Putamen (tissue), 1 donor: ENCODE measurements at places on chromosomes 1 and 21.

DNA sequence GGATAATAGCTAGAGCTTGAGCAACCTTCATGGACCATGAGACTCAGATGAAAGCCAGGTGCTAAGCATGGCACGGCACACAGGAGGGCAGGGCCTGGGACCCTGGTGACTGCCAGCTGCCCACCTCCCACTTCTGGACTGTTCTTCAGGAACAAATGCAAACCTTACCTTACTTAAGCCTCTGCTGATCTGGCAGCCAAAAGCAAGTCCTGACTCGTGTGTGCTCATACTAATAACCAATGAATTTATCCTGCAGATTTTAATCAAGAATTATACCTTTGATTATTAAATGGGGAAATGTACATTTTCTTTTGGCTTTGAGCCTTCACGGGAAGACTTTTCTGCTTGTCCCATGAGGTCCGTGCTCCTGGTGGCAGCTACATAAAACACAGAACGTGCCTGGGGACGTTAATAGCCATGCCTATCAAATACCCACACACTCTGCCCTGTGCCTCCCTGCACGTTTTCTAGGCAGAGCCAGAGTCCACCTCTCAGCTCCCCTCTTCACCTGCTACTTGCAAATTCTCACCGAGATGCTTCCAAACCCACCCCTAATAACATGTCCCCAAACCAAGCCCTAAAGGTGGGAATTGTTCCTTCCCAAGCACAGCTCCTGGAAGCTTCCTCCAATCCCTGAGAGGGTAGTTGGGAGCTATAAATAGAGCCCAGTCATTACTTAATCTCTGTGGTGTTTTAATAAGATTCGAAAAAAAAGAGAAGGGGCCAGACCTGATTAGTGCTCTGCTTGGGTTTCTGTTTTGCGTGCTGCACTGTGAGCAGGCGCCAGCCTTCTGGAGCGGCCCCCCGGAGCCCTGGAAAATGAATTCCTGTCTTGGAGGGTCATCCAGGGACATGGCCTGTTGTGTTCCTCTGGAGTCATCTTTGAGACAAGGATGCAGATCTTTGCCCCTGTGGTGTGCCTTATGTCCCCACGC lies 33.5 kb downstream of the SLC1A7 start:
- DNase-seq: no peak

GRCh38 chr1:8226747-8227146 lies 91.2 kb upstream of the SLC45A1 start:
- DNase-seq: no peak

DNA sequence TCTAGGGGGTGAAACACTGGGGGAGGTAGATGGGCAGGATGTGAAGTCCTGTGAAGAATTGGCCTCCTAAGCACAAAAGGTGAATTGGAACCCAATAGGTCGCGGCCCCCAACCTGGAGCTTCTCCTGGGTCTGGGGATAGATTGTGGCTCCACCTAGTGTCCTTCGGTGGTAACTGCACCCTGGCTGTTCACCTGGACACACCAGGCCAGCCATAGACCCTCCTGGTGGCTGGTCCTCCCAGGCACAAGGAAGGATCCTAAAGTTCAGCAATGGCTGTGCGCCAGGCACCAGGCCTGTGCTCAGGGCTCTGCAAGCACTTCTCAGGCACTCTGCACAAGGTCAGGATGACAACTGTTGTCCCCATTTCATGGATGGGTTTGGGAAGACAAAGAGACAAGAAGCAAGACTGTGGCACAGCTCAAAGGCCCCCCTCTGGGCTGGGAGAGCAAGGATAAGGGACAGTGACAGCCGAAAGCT lies 13.5 kb downstream of the ESPN start:
- DNase-seq: peak; percentile 34

DNA sequence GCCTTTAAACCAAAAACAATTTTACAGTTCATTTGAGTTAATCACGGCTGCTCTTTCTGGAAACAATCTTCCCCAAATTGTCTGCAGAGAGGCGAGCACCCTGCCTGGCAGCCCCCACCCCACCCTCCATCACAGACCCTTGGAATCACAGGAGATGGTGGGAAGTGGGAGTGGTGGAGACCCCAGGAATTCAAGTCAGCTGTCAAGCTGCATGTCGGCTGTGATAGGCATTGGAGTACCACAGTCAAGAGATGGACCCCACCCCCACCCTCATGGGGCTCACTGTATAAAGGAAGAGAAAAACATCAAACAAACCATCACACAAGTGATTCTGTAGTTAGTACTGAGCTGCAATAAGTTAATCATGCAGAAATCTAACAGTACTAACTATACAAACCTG lies 360.4 kb downstream of the MATN1 start:
- DNase-seq: no peak

GRCh38 chr1:117575586-117576225 lies 30.1 kb upstream of the TENT5C start:
- DNase-seq: no peak

- DNase-seq: no peak
Measured at GRCh38 chr1:200960236-200960947, 63.1 kb downstream of the KIF21B start.

- DNase-seq: no peak
Measured at GRCh38 chr1:235841938-235842545, 24.7 kb downstream of the LYST start.

DNA sequence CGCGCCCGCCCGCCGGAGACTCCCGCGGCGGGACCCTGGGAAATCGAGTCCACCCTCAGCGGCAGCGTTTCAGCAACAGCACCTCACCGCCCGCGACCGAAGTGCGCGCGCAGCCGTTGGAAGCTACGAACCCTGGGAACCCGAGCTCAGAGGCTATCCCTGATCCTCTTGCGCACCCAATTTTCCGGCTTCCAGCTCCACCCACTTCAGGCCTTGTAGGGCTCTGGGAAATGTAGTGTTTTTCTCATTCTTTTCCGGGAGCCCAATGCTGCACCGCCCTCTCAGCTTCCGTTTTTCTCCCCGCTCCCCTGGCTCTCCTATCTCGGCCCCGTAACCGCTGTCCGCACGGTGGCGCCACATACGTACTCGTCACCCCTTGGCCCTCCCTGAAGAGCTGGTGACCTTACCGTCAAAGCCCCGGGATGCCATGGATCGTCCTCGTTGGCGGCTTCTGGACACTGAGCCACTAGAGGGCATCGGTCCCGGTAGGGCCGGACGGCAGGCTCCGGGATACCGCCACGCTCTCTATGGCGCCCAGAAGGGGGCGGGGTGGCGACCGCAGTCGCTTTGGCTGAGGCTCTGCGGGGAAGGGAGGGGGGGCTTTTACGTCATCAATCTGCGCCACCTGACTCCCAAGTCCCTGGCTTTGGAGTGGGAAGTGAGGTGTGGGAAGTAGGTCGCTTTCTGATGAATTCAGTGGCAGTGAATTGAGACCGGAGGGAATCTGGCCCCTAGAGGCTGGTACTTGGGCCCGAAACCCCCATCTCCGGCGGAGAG lies at the start of the genes ODR4 and TPR:
Gene ODR4, plus strand, starts transcription at position 687 of the 777 bp plus-strand sequence. CDS start 3,948 bp downstream, outside the sequence.
Gene TPR, minus strand, starts transcription at position 102 of the 777 bp plus-strand sequence. CDS start 225 bp downstream, outside the sequence.
- peak; percentile 99 for DNase-seq

DNA sequence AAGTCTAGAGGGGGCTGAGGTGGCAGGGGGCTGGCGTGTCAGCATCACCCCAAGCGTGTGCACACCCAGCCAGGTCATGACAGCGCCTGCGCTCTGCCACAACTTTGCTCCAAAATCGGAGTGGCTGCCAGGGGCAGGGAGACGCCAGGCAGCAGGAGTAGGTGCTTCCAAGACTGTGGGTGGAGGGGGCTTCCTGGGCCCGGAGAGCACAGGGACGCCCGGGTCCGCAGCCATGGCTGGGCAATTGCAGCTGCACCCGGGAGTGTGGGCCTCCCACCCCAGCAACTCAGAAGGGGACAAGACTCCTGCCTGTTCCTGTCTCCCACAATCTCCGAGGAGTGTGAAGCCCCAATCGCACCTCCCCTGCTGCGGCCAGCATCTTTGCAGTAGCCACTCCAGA lies 53.1 kb upstream of the CYYR1 start:
- no peak for DNase-seq

DNA sequence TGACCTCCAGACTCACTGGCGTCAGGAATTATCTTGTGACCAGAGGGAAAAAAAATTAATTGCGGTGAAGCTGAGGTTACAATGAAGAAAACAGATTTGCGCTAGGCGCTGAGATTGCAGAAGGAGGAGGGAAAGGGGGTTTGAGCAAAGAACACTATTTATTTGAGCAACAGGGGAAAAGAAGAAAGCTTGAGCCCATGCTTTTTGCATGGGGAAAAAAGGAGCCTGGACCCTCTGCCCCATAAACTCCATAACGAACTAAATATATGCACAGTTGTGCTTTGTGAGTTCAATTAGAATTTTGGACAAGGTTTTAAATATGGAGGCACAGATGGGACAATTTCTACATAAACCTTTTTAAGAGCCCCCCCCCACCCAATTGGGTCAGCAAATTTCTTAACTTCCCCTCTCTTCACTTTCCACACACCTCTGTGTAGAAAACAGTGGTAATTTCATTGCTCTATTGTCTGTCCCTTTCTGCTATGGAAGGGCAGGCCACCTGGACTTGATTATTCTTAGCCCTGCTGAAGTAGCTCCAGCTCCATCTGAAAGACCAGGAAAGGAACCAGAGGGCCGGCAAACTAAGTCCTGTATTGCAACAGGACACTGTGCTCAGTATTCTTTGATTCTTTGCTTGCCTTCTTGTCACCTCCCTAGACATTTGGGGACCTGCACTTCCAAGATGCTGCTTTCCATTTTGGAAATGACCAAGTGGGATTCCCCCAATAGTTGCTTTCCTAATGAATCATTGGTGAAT lies 862 bp upstream of the ID3 start:
- no peak for DNase-seq

DNA sequence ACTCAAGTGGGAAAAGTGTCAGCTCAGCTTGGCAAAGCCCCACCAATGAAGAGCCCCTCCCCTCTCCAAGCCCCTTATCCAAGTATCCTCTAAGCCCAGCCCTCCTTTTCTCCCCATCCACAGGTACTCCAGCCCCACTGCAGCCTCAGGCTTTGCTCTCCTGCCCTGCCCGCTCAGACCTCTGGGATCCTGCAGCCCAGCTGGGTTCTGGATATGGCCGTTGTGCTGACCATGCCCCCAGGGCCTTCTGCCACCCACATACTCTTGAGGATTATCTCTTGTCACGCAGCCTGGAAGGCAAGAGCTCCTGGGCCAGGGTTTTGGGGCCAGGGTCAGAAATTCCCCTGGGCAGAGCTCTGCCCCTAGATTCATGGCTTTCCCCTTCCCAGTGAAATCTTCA lies 4.7 kb downstream of the SHISA4 start:
- no peak for DNase-seq

DNA sequence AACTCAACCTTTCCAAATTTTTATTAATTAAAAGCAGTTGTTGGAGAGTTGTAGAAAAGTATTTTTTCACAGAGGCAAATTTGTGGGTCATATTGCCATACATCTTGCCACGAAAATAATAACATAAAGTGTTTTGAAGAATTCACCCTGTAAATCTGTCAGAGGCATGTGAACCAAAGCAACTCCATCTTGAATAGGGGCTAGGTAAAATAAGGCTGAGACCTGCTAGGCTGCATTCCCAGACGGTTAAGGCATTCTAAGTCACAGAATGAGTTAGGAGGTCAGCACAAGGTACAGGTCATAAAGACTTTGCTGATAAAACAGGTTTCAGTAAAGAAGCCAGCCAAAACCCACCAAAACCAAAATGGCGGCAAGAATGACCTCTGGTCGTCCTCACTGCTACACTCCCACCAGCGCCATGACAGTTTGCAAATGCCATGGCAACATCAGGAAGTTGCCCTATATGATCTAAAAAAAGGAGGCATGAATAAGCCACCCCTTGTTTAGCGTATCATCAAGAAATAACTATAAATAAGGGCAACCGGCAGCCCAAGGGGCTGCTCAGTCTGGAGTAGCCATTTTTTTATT lies 4.4 kb upstream of the CNN3 start:
- no peak for DNase-seq

DNA sequence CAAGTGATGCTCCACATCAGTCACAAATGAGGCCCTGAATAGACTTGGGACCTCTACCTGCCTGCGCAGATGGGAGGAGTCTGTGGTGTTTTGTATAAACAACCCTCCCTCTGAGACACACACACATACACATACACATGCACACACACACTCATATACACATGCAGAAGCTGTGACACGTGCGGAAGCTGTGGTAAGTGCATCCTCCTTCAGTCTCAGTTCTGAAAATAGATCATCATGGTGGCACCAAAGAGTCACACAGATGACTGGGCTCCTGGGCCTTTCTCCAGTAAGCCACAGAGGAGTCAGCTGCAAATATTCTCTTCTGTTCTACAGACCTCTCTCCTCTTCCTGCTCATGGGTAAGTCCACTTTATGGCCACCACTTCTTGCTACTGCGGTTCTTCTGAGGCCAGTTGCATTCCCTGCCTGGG lies at the start of gene LY9:
Gene LY9, plus strand, starts transcription at position 224 of the 433 bp plus-strand sequence. Its CDS starts 14 bp downstream, at position 238.
- no peak for DNase-seq

DNA sequence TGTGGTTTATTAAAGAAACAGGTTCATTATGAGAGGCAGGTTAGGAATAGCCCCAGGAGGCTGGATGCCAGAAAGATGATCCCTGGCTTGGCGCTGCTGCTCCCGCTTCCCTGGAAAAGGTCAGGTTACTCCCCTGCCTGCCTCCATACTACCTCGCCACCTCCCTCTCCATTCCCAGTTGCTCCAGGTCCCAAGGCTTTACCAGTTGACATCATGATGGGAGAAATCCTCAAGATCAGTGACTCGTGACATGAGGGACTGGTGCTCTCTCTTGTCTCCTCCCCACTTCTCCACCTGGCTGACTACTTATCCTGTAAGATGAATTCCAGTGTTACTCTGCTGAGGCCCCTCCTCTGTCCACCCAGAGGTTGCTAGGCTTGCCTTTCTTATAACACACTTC lies 19.7 kb downstream of the VASH2 start:
- no peak for DNase-seq

GRCh38 chr1:212413902-212414327 lies 771 bp downstream of the PACC1 start:
- DNase-seq: no peak

DNA sequence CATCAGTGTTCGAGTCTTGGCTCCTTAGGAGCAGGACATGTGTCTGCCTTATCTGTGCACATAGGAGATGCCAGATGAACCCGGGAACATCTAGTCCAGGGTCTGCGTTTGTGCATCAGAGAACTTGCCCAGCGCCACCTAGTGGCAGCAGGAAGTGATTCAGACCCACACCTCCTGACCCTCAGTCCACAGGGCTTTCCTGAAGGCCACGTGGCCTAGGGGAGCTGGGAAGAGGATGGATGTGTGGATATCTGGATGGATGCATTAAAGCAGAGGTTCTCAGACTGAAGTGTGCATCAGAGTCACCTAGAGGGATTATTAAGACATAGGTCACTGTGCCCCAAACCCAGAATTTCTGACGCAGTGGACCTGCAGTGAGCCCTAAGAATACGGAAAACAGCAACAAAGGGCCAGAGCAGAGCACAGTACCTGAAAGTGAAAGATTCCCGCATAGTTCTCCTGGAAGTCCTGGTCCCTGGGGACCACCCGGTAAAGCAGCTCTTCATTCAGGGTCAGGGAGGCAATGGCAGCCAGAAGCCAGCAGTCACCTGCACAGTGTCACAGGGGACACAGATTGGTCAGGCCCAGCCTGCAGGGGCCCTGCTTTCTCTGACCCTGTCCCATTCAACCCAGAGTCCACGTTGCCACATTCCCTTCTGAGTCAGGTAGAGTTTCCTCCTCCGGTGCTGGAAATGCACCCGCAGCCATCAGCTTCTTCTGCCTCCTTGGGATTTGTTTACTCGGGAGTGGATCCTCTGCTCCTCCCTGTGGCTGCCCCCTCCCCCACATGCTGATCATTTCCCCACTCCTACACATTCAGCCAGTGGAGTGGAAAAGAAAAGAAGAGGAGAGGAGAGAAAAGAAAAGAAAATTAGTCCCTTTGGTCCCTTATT lies 37.0 kb downstream of the CAPN8 start:
- DNase-seq: no peak

- DNase-seq: no peak
Measured at GRCh38 chr1:150559656-150560010, 10.4 kb downstream of the ADAMTSL4 start.
